ENCODE measurements at places on chromosomes 1 and 21.

- no peak for DNase-seq
Observed at GRCh38 chr1:77065693-77066342, 153.4 kb downstream of the PIGK start.

DNA sequence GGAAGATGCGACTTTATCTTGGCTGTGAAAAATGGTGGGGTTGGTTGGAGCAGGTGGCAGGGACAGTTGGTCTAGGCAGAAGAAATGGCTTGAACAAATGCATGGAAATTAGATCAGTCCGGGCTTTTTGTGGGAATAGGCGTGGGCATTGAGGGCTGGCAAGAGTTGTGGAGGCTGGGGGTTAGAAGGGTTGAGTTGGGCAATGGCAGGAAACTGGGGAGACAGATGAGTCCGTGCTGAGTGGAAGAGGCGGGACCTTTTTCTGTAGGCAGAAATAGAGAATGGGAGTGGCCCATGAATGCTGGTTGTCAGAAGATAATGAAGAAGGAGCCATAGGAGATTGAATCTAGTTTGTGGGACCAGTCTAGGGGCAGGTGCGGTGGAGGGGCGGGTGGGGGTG is 6.9 kb downstream of the PDPN start:
- no peak for DNase-seq

DNA sequence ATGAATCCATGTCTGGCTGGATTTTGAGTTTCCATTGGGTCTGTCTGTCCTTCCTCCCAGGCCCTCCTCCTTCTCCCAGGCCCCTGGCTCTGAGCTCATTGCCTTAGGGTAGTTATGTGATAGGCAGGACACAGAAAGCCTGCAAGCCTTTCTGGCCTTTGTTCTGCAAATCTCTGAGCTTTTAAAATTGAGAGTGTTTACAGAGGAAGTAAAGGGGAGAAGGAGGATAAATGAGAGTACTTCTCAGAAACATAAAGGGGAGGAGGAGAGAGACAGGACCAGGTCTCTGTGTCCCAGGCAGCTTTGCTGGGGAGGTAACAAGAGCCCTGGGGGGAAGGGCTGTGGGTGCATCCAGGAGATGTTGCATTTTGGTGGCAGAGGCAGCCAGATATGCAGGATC is 126.7 kb downstream of the FOXD2 start:
- no peak for DNase-seq

GRCh38 chr1:61953076-61953789 is 211.0 kb downstream of the PATJ start:
- peak; percentile 58 for DNase-seq

- DNase-seq, result peak; percentile 48
Observed at GRCh38 chr1:26734501-26735058, 38.8 kb downstream of the ARID1A start.

GRCh38 chr1:59115865-59116264 is 181.0 kb upstream of the FGGY start:
- DNase-seq, result no peak

DNA sequence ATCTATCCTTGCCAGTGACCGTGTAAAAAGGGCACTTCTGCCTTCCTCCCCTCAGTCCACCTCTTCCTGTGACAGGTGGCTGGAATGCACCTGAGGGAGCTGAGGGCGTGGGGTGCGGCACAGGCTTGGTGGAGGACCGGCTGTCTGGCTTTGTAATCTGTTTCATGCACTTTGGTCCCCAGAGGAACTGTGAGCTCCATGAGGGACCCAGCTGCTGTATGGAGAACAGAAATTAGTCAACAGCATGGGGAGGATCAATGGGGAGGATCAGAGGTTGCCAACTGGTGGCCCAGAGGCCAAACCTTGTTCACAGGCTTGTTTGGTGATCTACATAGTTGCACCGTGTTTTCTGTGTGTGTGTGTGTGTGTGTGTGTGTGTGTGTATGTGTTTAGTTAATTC is 19.0 kb upstream of the LUZP1 start:
- DNase-seq, result no peak

DNA sequence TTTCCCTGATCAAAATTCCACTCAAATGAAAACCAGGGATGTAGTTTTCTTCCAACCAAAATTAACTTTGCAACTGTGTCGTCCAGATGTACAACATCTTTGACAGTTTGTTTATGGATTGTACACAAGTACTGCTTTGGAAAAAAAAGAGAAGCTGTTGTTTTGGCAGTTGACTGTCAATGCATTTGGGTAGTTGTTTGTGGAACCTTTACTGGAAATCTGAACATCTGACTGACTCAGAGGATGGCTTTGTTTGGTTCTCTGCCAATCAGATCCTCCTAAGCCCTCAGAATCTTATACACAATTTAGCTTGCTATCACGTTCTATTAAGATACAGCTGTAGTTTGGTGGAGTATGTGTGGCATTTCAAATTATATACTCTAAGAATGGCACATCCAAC is 195.0 kb downstream of the KCNK2 start:
- peak; percentile 13 for DNase-seq

DNA sequence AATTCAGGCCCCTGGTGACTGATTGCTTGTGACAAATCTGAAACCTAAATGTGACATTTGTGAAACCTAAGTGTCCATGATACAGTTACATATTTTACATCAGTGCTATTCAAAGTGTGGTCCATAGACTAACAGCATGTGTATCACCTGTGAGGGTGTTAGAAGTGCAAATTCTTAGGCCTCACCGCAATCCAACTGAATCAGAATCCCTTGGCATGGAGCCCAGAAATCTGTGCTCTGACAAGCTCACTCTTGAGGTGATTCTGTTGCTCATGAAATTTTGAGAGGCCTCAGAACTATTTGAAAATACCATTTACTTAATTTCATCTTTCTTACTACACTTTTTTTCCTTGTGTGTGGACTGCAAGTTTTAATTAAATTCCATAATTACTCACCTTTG is 587.9 kb downstream of the ADGRL2 start:
- peak; percentile 66 for DNase-seq

GRCh38 chr21:26236281-26236680 is 65.7 kb upstream of the APP start:
- DNase-seq, result no peak

DNA sequence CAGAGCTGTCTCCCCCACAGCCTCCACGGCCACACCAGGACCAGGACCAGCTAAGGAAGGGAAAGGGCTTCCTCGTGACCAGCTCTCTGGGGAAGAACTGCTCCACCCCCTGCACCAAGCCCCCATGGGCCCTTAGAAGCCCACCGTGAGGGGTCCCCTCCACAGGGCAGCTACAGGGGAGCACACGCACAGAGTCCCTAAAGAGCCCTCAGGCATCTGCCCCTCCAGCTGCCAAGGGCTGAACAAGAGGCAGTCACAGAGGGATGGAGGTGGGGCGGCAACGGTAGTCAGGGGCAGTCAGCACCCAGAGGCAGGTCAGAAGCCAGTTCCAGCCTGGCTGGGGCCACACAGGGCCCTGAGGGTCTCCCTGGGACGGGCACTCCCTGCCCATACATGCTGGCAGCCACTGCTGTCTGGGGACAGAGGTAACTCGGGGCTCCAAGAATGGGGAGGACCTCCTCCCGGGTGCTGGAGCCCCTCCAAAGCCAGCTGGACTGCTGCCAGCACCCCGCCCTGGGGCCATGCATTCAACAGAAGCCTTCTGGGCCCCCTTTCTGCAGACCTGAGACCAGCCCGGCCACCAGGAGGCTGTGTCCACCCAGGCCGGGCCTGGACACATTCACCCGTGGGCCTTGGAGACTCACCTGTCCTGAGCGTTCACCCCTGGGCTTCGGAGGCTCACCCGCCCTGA is 18.7 kb downstream of the SLC19A1 start:
- DNase-seq, result no peak

DNA sequence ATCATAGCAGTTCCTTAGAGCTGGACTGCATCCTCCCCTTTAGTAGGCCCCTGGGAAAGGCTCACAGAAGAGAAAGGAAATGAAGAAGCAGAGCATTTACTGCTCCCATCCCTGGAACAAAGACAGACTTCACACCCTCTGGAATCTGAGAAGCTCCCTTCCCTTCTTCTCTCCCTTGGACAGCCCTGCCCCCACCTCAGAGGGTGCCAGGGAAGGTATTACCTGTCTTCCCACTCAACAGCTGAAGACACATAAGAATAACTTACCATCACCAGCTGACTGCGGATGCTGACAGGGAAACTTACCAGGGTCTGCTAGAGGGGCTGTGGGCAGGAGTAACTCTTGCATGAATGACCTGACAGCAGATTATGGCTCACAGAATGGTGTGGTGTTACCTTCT is 14.1 kb upstream of the FAAH start:
- DNase-seq, result no peak

DNA sequence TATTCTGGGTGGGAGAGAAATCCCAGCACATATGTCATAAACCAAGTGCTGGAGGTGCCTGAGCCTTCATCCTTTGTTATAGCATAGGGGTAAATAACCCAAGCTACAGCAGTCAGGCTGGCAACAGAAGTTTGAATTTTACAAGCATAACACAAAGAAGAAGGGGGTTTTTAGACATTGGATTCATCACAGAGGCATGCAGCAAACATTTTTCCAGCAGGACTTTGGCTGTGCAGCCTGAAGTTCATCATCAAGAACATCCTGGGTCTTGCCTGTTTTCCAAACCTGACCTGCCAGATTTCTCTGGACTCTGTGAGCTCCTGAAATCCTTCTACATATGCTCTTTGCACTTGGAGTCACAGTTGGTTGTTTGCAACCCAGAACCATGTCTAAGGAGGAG is 16.2 kb downstream of the PTGER3 start:
- DNase-seq, result no peak

GRCh38 chr1:164838786-164839185 is 279.8 kb downstream of the PBX1 start:
- DNase-seq, result no peak

GRCh38 chr1:237390823-237391222 is 348.8 kb downstream of the RYR2 start:
- peak; percentile 7 for DNase-seq

DNA sequence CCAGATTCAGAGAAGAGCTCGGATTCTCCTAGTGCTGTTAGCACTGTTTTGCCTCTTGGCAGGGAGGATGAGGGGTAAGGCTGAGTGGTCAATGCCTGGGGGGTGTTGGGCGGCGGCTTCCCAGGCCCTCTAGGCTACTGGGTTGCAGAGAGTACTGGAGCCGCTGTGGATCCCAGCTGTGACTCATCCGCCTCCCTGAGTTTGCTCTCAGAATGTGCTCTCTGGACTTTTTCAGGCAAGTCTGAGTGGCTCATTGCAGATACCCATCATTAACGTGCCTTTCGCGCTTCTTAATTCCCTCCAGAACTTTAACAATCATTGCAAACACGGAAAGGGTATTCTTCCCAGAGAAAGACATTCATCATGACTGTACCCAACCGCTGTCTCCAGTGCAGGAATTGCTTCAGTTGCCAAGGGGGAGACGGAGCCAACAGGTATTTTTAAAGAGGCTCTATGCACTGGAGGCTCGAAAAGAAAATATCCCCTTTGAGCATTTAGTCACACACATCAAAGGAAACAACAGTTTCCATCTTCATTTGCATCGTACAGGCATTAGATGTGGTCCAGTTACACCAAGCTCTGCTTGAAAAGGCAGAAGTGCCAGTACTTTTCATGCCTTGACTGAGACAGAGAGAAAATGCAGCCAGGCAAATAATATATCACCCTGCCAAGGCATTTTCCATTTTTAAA is 14.4 kb upstream of the CAMTA1 start:
- peak; percentile 47 for DNase-seq

- no peak for DNase-seq
Observed at GRCh38 chr1:244176201-244176600, 125.1 kb downstream of the ZBTB18 start.

DNA sequence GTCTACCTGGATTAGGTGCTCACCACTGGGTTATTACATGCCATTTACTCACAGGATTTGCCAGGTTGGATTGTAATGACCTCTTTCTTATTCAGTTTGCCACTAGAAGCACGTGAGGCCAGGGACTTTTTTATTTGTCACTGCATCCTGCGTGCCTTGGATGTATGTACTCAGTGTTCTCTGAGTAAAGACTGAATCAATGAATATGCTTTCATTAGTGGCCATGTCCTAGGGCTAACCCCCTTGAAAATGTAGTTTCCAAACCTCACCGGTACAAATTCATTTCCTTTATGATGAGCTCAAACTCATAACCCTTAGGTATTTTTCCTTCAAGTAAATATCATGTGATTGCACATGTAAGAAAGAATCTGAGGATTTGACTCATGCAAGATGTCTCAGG is 1.3 kb upstream of the ZP4 start:
- DNase-seq, result no peak

DNA sequence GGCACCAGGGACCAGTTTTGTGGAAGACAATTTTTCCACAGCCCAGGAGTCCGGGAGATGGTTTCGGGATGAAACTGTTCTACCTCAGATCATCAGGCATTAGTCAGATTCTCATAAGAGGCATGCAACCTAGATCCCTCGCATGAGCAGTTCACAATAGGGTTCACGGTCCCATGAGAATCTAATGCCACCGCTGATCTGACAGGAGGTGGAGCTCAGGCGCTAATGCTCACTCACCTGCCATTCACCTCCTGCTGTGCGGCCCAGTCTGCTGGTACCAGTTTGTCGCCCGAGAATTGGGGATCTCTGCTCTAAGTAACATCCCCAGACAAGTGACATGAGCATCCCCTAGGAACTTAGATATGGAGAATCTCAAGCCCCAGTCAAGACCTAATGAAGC is 180.7 kb downstream of the COQ8A start:
- no peak for DNase-seq

GRCh38 chr21:21807598-21807903 is 809.3 kb downstream of the NCAM2 start:
- DNase-seq, result peak; percentile 11

DNA sequence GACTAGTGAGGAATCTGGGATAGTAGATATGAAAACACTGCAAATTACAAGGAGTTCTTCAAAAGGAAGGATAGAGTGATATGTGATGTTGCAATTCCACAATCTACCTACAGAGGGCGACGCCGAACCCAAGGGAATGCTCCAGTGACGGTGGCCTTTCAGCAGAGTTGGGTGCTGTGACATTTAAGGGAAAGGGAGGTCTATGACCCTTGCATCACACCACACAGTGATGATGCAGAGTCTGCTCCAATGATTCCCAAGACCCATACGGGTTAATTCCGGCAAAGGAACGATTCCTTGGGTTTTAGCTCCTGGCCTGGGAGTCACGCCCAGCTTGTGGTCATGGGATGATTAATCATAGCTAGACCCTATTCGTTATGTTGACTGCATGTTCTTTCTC is 123.0 kb upstream of the IGSF21 start:
- DNase-seq, result peak; percentile 2

GRCh38 chr1:18861082-18861481 is 1.6 kb upstream of the TAS1R2 start:
- no peak for DNase-seq
